DMS 273 treated with DMSO at 0.1 percent for 48 hours (cell line): ENCODE measurements at places on chromosomes 1 and 21.

DNA sequence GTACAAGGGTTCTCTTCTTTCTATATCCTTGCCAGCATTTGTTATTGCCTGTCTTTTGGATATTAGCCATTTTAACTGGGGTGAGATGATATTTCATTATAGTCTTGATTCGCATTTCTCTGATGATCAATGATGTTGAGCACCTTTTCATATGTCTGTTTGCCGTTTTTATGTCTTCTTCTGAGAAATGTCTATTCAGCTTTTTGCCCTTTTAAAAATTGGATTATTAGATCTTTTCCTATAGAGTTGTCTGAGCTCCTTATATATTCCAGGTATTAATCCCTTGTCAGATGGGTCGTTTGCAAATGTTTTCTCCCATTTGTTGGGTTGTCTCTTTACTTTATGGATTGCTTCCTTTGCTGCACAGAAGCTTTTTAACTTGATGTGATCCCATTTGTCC lies 19.4 kb upstream of the MRPS14 start:
- DNase-seq, result no peak

GRCh38 chr1:20625176-20626097 lies 7.8 kb upstream of the PINK1 start:
- DNase-seq, result no peak

- DNase-seq, result no peak
Observed at GRCh38 chr1:43622471-43622870, 27.5 kb upstream of the KDM4A start.

GRCh38 chr1:201752333-201752732 lies 76.6 kb upstream of the IPO9 start:
- DNase-seq, result no peak

- DNase-seq, result no peak
Observed at GRCh38 chr1:24228311-24228710, 41.2 kb upstream of the IFNLR1 start.

GRCh38 chr1:16195518-16195905 lies 16.9 kb downstream of the ARHGEF19 start:
- no peak for DNase-seq

- DNase-seq, result peak; percentile 48
Observed at GRCh38 chr1:165144757-165145397, 211.6 kb downstream of the LMX1A start.

DNA sequence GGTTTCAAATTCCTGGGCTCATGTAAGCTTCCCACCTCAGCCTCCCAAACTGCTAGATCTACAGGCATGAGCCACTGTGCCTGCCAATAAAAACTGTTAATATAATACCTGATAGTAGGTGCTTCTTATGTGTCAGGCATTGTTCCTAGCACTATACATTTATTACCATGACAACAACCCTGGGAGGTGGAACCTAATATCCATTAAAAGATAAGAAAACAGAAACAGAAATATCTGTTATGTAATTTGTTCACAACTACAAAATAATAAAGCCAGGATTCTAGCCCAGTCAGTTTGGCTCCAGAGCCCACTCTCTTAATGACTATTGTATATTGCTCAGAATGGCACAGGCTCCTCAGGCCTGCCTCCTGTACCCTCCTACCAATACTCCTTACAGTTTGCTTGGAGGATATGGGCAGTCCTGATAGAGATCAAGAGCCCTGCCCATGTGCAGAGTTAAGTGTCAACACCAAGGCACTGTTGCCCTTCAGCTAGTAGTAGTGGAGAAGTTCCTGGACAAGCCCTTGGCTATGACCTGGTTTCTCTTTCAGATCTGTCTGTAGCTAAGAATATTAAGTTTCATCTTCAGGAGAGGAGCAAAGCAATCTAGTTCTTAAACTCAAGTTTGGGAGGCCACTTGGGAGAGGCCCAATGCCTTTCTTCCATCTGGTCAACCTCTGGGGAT lies 22.4 kb downstream of the RPL5 start:
- peak; percentile 94 for DNase-seq

GRCh38 chr1:67126111-67126746 lies 8.5 kb downstream of the C1orf141 start:
- no peak for DNase-seq

- DNase-seq, result no peak
Observed at GRCh38 chr1:156368157-156368658, 803 bp upstream of the RHBG start.

DNA sequence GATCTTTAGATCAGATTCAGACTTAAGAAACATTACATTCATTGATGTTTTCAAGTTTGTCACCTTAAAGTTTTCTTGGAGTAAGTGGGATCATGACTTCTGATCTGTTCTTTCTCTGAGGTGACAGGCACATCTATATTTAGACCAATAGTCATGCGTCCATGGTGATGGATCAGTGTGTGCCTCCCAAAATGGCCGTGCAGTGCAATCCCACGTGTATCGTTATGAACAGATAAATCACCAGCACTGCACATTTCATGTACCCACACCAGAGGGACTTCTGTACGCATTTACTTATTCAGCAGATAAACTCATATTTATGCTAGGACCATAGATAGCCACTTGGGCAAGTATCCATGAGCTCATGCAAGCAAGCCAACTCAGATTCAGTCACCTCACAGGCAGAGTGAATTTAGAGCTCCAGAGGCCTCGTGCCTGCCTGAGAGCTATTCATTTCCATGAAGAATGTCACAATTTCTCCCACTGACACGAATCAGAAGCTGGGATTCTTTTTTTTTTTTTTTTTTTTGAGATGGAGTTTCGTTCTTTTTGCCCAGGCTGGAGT lies 13.9 kb upstream of the WDR26 start:
- DNase-seq, result no peak

DNA sequence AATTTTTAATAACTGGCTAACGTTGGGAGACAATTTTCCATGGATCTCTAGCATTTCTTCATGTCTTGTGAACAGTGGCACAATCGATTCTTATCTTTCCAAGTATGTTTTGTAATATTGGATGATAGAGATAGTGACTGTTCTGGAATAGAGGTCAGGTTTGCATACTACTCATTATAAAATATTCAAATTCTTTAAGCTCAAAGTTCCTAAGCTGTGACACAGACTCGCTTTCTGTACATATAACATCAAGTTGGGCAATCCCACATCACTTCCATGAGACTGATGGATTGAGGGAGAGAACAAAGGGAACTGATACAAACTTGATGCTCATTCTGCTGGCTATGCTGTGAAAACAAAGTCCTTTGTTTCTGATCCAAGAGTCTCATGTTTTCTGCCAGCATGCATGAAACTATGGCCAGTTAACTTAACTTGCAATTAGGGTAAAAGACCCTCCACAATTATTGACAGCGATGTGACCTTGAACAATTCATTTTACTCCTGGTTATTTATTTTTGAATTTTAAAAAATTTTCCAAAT lies 392.4 kb downstream of the TTLL7 start:
- DNase-seq, result no peak

DNA sequence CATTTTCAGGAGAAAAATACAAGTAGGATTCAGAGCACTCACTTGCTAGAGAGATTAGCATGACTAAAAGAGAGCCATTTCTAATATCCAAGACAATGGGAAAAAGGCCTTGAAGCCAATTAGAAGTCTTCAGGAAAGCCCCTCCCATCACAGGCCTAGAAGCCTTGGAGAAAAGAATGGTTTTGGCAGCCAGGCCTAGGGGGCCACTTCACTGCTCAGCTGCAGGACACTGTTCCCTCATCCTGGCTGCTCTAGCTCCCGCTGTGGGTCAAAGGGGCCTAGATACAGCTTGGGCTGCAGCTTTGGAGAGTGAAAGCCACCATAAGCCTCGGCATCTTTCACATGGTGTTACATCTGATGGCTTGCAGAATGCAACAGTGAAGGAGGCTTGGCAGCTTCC lies 62.8 kb downstream of the RGS4 start:
- DNase-seq, result no peak

GRCh38 chr1:164836614-164837018 lies 277.6 kb downstream of the PBX1 start:
- DNase-seq, result no peak

DNA sequence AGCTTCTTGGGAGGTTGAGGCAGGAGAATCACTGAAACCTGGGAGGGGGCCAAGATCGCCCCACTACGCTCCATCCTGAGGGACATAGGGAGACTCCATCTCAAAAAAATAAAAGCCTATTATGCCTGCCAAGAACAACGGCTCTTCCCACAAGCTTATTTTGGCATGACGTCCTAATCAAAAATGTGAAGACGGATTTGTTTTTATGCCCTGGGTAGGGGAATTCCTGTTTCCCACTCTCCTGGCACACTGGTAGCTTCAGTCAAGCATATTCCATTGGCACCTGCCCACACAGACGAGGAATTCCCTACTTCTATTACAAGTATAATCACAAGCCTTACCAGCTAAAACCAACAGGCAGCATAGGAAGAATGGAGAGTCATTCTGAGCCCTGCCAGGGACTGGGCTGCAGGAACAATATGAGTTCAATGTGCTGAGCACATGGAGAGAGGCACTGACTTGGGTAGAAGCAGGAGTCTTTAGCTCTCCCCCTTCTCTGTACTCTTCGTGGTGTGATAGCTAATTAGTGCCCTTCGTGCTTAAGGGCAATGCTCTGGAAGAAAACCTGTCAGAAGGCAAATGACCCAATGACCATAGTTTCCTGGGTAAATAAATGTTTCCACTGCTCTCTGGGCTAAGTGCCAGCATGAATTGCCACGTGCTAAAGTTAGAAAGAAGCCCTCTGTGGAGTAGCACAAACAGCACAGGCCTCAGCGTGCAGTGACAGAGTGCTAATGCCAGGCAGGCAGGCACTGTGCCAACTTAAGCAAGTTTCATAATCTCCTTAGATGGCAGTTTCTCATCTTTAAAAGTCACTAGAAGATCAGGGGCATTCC lies 16.8 kb downstream of the TNFSF4 start:
- DNase-seq, result peak; percentile 40

GRCh38 chr1:4584449-4584848 lies 70.0 kb upstream of the AJAP1 start:
- no peak for DNase-seq

GRCh38 chr21:37845535-37845934 lies 70.7 kb downstream of the KCNJ6 start:
- DNase-seq, result no peak

DNA sequence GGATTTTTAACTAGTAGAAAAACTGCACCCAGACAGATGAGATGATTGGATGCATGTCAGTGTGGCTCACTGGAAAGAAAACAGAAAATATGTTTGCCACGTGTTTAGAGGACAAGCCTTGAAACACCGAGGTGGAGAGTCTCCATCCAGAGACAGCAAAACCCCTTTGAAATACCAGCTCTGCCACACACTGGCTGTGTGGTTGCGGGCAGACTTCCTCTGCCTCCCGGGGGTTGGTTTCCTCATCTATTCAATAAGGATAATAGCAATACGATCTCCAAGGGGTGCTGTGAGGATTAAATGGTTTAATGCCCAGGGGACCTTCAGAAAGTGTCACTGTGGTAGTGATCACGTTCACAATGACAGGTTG lies 67.2 kb upstream of the PARP1 start:
- no peak for DNase-seq

GRCh38 chr1:101592845-101593244 lies 356.0 kb downstream of the S1PR1 start:
- no peak for DNase-seq

- DNase-seq, result no peak
Observed at GRCh38 chr1:37149296-37149695, 115.0 kb upstream of the GRIK3 start.

- DNase-seq, result no peak
Observed at GRCh38 chr1:23337869-23338268, 6.2 kb downstream of the HNRNPR start.

- no peak for DNase-seq
Observed at GRCh38 chr1:76868916-76869315, 1.6 kb downstream of the ST6GALNAC5 start.

- DNase-seq, result no peak
Observed at GRCh38 chr21:40481764-40482163, 365.2 kb downstream of the DSCAM start.

GRCh38 chr1:164608651-164609057 lies 49.7 kb downstream of the PBX1 start:
- no peak for DNase-seq

- no peak for DNase-seq
Observed at GRCh38 chr1:3908886-3909517, 8.9 kb upstream of the C1orf174 start.

DNA sequence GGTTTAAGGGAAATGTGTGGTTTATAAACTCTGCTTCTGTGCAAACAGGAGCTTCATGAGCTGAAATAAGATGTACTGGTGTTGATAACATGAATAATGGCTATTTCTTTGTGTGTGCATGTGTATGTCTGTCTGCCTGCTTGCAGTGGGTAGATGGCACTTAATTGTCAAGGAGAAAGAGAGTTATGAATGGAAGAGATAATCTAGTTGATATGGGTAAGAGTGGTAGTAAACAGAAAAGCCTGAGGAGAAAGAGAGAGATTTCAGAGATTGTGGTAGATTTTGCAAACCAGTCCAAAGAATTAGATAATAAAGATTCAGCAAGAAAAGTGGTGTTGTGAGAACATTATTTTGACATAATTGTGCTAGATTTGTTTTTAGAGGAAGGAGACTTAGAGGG lies 7.7 kb downstream of the SUCO start:
- no peak for DNase-seq

DNA sequence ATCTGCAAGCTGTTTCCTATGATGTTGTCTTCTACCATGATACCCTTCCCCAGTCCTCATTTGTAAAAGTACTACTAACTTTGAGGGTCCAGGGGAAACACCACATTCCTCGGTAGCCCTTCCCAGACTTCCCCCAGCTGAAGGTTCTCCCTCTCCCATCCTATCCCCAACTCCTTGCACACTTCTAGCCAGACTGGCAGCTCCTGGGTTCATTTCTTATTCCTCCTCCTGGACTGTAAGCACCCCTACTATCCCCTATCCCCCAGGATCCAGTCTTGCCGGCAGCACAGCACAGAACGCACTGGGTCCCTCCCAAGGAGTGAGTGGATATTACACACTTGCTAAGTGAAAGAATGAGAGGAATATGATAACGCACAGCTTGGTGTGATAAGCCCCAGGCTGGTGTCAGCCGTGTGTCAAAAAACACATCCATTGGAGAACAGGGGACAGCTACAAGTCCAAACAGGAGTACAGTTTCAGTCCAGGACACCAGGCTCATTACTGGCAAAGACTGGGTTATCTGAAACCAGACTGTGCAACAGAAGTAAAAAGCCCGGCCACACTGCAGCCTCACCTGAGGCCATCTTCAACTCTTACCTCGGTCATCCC lies 100.2 kb downstream of the SSBP3 start:
- no peak for DNase-seq

DNA sequence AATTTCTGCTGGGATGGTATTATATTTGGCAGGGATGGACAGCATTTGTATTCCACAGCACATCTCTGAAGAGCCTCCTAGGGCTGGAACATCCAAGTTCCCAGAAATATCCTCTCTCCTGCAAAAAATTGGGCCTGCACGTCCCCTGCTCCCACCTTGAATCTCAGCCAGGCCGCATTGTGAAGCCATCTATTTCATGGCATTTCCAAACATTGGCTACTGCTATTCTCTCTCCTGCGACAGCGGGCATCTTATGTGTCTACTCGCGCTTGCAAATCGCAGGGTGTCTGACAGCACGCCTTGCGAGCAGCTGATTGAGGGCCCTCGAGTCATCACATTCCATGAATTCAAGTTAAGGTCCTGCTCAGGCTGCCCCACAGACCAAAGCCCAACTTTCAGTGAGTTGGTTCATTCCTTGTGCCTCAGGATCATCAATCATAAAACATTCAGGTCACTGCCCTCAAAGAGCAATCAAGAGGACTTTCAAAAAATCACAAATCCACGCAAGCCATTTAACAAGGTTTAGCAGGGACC lies 15.8 kb downstream of the RGS8 start:
- no peak for DNase-seq
